SHP77 treated with DMSO at 0.1 percent for 48 hours (cell line): ENCODE measurements at places on chromosomes 16 and 17.

DNA sequence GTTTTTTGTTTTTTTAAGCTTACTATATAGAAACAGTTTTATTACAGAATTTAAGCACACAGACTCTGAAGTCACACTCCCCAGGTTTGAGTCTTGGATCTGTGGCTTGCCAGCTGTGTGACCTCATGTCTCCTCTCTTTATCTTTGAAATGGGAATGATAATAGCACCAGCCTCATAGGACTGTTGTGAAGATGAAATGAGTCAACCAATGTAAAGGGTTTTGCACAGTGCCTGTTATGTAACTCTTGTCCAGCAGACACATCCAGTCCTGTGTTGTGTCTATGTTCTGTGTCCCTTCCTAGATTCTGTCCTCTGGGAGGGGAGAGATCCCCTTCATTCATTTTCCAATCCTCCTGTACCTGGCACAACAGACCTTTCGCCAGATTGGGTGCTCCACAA lies 3.1 kb upstream of the CPD start:
- no peak for DNase-seq

DNA sequence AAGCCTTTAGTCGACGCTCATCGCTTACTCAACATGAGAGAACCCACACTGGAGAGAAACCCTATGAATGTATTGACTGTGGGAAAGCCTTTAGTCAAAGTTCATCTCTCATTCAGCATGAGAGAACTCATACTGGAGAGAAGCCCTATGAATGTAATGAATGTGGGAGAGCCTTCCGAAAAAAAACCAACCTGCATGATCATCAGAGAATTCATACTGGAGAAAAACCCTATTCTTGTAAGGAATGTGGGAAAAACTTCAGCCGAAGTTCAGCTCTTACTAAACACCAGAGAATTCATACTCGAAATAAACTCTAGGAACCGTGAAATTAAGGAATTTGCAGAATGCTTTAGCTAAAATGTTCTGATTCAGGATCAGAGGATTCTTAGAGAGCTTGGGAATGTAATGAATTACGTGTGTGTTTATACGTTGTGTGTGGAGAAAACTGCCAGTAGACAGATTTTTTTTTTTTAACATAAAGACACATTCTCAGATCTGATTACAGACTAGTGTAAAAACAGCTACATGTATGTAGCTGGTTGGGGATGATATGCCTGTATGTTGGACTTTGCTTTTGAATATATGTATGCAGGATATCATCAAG lies 25.4 kb downstream of the ZFP90 start:
- no peak for DNase-seq

- DNase-seq, result no peak
These were observed 7.1 kb upstream of the BAHCC1 start for GRCh38 chr17:81388091-81388611.

DNA sequence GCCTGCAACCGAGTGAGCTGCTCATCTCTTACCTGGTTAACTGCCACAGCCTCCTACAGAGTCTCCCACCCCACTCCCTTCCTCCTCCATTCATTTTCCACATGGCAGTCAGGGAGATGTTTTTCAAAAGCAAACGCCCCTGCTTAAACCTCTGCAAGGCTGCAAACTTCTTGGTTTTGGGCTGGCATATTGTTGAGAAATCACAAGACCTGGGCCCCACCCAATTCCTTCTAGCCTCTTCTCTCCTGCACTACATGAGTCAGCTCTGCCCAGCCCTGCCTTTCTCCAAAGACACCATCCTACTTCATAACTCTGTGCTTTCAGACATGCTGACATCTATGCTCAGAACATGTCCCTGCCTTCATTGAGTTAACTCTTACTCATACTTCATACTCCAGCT lies 136.1 kb downstream of the SPACA3 start:
- no peak for DNase-seq

- DNase-seq, result no peak
These were observed 5.4 kb downstream of the THRA start for GRCh38 chr17:40068129-40068581.

DNA sequence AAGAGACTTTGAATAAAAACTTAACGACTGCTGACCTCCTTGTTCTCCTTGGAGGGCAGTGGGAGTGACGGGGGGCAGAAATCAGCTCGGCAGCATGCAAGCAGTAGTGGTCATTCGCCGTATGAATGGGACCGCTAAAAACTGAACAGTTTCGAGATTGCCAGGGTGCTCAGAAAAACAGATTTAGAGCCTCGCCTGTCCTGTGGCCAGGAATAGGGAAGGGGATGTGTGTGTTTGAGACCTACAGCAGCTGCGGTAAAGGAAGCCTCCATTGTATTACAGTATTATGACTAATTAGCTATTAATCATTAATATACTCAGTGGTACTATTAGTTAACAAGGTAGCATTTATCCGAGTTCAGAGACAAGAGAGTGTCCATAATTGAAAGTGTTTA lies 670 bp upstream of the ZNF652 start:
- DNase-seq, result no peak

DNA sequence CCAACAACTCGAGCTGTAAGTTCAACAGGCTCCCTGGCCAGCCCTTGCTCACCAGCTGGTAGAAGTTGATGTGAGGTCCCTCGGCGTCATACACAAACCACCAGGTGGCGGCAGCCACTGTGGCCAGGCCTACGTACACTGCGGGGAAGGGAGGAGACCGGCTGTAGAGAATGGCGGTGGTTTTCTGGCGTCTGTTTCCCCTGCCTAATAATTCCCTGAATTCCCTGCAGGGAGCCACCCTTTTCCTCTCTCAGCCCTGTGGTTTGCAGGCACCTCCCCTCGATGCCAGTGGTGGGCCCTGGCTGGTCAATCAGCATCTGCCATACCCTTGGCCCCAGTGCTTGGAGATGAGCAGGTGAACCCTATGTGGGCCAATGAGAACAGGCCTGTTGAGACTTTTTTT lies 18.9 kb upstream of the P2RX1 start:
- DNase-seq, result peak; percentile 65

DNA sequence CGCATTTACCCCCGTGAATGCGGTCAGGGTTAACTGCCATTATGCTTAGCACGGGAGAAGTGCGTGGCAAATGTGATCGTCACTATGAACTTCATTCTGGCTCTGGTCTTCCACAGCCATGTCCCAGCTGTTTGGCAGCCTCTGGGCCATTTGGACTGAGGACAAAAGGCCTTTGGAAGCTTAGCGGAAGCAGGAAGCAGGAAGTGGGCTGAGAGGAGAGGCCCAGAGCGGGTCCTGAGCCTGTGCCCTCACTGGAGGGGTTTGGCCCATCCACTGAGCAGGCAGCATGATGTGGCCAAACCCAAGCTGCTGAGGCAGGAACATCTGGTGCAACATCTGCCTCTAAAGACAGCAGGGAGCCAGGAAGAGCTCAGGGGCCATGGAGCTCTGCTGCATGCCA lies 345.9 kb downstream of the C16orf95 start:
- no peak for DNase-seq

GRCh38 chr16:3431779-3432219 lies 11.5 kb downstream of the ZNF597 start:
- no peak for DNase-seq
